Activated naive CD8-positive, alpha-beta T cell treated with anti-CD3 and anti-CD28 coated beads, Interleukin-2, amount 50 U/mL, for 24 hours (primary cell): ENCODE measurements at places on chromosomes 2 and 18.

- DNase-seq = no peak
Measured at GRCh38 chr2:26563686-26564085, 77.5 kb downstream of the CIB4 start.

DNA sequence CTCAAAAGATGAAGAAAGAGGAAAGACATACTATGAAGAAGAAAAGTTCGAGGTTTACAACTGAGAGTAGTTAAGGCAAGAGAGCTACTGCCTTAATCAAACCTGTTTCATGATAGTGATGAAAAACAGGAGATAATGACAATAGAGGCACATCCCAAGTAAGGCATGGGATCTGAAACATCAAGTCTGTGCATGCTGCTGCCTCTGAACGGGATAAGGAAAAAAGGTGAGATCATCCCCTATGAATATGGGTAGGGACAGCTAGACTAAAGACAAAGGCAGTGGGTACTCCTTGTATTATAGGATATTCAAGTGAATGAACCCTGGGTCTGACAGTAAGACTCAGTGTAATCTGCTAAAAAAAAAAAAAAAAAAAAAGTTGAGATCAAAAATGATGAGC lies 3.0 kb downstream of the EXOC6B start:
- DNase-seq = no peak

DNA sequence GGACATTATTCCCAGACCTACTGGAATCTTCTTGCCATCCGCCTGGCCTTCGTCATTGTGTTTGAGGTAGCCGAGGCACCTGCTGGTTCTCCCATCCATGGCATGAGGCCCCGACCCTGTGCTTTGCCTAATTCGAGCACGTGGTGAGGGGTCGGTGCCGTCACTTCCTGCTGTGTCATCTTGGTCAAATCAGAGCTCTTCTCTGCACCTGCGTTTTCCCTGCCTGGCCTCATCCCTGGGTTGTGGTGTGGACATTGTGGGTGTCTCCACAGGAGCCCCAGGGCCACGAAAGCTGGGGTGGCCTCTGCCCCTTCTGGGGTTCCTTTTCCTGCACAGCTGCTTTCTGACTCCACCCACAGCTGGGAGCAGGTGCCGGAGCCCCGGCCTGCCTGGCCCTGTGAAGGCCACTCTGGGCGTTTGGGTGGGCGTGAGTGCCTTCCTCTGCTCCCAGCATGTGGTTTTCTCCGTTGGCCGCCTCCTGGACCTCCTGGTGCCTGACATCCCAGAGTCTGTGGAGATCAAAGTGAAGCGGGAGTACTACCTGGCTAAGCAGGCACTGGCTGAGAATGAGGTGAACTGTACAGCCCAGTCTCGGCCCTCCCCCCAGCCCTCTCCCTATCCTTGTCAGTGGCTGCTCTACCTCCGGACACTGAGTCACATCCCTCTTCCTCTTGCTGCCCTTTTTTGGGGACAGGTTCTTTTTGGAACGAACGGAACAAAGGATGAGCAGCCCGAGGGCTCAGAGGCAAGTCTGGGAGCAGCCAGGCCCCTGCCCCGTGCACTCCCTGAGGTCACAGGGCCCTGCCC lies 34.9 kb downstream of the ANO7 start:
- DNase-seq = no peak

DNA sequence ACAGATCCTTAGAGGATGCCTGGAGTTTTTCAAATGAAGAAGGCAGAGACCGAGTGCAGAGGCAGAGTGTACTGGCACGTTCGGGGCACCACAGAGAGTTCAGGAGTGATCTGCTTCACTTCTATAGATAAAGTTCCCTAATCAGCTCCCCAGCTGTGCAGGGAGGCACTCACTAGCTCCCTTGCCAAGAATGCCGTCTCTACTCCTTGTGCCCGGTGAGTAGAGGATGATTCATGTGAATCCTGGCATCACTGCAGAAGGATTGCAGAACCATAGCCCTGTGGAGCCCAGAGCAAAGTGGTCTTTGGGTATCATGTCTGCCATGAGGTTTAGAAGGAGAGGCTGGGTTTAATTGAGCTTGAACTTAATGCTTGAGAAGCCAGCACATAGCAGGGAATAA lies 510.1 kb upstream of the RAB6C start:
- no peak for DNase-seq

DNA sequence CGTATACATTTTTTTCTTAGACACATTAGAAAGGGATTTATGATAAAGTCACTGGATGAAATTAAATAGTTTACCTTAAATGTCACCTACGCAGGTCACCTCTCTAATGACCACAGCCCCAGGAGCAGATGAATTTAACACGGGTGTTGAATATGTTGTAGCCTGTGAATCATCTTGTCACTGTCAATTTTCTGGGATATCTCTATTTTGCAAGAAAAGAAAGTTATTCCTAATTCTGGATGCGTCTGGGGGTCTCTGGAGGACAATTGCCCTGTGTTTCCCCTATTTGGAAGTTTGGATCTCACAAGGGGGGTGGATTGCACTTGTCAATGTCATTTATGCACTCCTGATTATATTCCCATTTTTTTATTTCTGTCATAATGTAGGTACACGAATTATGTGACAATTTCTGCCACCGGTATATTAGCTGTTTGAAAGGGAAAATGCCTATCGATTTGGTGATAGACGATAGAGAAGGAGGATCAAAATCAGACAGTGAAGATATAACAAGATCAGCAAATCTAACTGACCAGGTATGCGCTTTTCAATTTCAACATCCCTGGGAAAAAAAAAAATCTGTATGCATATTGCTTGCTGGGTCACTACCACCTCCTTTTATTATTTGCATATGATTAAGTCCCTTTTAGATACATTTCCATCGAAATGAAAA lies 7.7 kb downstream of the MEIS1 start:
- DNase-seq = no peak

DNA sequence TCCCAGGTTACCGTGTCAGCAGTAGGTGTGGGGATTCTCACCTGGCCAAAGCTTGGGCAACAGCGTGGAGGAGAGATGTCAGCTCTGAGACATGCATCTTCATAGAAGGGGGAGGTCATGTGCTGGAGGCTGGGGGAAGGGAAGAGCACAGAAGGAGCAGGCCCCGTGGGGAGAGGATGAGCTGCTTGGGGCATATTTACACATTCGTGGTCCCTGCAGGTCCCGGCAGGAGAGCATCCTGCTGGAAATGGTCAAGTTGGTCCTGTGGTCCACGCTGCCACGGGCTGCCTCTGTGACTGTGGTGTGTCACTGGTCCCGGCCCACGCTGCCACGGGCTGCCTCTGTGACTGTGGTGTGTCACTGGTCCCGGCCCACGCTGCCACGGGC lies 195.1 kb upstream of the TWIST2 start:
- DNase-seq = no peak

GRCh38 chr2:23905155-23905554 lies 21.8 kb downstream of the ATAD2B start:
- no peak for DNase-seq

DNA sequence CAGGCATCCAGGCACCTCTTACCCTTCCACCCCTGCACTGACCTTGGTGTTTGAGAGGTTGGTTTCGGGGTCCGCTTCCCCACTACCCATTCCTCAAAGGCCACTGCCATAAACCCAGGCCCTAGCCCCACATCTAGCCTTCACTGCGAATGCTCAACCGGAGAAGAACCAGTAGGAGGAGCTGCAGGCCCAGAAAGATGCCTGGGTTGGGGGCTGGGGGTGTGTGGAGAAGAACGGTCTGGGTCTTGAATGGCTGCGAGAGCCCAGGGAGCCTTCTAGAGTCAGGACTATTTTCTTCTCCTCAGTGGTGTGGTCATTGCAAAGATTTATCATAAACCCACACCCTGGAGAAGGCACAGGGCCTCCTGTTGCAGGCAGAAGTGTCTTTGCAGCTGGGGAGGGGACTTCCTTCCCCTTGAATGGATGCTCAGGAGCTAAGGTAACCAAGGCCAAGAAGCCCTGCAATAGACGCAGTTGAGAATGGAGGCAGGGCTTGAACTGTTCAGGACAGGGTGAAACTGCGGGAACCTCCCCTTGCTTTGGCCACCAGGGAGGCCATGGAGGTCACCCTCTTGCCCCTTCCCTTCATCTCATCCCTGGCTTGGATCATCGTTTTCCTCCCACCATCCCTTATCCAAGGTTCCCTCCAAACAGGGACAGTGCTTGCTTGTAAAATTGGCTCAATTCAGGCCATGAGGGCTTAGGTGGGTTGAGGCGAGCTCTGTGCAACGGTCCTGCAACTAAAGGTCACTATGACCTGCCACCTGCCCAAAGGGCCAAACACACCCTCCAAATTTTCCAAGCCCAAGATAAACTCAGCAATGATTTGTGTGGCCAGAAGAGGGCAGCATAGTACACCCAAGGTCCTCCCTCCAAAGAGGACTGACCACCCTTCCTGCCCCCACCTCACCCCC lies 20.9 kb downstream of the THNSL2 start:
- peak; percentile 29 for DNase-seq

- DNase-seq = no peak
Measured at GRCh38 chr2:161384864-161385263, 31.2 kb upstream of the TBR1 start.

DNA sequence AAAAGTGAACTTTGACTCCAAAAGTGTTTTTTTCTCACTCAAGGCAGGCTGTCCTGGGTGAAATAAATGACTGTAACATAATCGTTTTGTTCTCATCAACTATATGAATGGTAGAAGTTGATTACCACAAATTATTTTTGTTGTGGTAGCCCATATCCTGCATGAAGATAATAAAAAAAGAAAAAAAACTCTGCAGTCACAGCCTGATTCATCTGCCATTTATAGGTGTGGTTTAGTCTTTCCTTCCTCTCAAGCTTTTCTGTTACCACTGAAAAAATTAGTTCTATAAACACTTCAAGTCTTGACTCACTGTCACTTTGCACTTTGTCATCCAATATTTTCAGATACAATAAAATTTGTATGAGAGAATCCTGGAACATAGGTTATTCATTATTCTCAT lies 522.0 kb downstream of the PLCL1 start:
- DNase-seq = no peak

GRCh38 chr2:234932591-234933168 lies 19.1 kb upstream of the SH3BP4 start:
- DNase-seq = no peak

DNA sequence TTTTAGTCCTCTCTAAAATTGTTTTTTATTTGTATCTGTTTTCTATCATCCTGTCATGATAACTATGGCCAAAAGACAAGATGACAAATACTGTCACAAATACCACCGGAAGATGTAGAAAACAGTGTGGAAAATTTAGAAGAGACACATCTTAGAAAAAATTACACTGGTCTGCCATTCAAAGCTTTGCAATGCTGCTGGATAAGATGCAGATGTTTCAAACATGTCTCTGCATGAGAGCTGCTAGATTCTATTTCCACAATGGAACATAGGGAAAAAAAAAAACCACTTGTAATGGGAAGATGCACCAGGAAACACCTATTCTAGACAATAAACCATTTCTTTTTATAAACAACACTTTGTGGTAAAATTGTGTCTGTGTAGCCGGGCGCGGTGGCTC lies 5.8 kb upstream of the TAF1B start:
- no peak for DNase-seq

GRCh38 chr2:165522719-165523118 lies 53.2 kb downstream of the CSRNP3 start:
- DNase-seq = no peak

DNA sequence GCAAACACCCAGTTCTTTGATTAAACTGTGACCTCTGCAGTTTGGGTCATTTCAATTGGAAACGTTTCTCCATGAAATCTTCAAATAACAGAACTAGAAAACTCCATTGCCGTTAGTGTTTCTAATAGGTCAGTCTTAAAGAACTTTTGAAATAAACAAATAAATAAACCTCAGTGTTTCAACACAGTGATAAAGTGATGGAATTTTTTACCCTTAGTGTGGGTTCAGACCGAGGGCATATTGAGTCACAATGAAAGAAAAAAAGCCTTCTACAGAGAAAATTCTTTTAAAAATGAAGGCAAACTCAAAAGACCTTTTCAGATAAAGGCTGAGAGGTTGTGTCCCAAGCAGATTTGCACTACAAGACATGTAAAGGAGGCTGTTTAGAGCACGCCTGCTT lies 149.6 kb downstream of the NCKAP5 start:
- DNase-seq = no peak

- no peak for DNase-seq
Measured at GRCh38 chr2:45316576-45317338, 294.3 kb downstream of the SRBD1 start.

- DNase-seq = no peak
Measured at GRCh38 chr2:98547092-98547790, 61.1 kb downstream of the COA5 start.

DNA sequence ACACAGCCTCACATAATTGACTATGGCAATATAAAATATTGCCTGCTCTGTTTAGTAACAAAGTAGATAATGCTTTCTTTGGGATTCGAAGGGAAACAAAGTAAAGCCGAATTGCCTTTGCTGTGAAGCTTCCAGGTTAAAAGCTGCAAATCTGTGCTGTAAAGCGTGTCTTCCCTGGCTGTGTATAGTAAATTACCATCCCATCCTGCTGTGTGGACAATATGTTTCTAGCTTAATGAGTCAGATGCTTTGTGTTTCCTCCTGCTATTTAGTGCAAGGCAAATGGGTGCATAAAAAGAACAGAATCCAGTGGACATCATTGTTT lies 265.1 kb downstream of the SOCS6 start:
- DNase-seq = no peak

GRCh38 chr18:44696892-44697291 lies 16.2 kb downstream of the SETBP1 start:
- DNase-seq = no peak

DNA sequence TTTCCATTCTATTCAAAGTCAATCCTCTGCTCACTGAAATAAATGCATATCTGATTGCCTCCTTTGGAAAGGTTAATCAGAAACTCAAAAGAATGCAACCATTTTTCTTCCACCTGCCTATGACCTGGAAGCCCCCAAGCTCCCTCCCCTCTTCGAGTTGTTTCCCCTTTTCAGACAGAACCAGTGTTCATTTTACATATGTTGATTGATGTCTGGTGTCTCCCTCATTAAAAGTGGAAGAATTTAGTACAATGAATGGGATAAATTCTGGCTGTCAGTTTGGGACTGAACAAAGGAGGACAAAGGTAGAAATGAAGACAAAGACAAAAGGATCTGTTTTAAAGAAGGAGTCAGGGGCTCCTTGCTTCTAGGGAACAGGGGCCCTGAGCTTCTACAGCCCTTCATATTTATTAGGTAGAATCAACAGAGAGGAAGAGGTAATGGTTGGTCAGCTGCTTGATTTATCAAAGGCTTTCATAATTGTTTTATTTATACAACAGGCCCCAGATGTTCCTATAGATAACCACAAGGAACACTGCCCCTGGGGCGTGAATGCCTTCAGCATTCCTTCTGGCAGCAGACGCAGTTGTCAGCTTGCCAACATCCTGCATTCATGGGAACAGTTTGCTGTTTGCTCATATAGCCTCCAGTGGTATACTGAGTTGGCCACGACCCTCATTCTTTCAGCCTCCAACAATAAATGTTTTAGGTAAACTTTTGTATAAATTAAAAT lies 949.8 kb upstream of the LRATD1 start:
- no peak for DNase-seq

DNA sequence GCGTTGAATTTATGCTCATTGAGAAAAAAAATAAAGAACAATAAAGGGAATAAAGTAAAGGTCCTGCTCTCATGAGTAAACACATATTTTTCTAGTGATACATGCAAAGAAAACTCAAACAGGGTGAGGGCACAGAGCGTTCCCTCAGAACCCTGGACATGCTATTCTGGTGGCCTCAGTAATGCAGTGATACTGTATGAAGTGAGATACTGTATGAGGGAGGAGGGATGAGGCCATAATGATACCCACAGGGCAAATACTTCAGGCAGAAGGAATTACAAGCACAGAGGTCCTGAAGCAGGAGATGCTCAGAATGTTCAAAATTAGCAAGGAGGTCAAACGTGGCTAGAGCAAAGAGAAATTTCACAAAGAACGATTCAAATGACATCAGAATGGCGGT lies 28.4 kb upstream of the RNU4ATAC start:
- no peak for DNase-seq

GRCh38 chr2:79717364-79718007 lies 204.6 kb downstream of the CTNNA2 start:
- DNase-seq = no peak
